ENCODE measurements at places on chromosomes 5 and 9.

GRCh38 chr9:105127863-105128220 is 116.6 kb upstream of the SLC44A1 start:
- no peak for DNase-seq

DNA sequence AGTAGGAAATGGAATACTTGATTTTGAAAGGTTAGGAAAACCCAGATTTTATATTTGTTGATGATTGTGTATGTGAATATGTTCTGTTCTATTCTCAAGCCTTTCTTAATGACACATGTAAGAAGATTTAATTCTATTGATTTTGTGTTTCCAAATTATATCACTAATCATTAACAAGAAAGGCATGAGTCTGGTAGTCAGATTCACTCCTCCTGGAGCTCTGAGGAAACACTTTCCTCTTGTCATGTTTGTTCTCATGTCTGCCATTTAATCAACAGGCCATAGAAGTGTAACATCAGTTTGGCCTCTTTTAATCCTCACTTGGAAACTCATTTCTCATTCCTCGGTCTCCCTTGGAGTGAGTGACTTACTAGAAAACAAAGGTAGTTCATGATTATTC is 40.6 kb upstream of the F2R start:
- no peak for DNase-seq

GRCh38 chr5:125232779-125233230 is 486.4 kb upstream of the ZNF608 start:
- no peak for DNase-seq

- no peak for DNase-seq
These were observed 419.1 kb downstream of the NR2F1-AS1 start for GRCh38 chr5:93161661-93162654.

GRCh38 chr5:88659529-88660263 is 223.3 kb downstream of the MEF2C start:
- DNase-seq, result no peak

- DNase-seq, result no peak
These were observed 99.3 kb upstream of the CDH18 start for GRCh38 chr5:20087299-20087698.

GRCh38 chr9:71302776-71303175 is 181.4 kb upstream of the TRPM3 start:
- no peak for DNase-seq

- peak; percentile 14 for DNase-seq
These were observed 6.1 kb upstream of the OTP start for GRCh38 chr5:77644371-77645157.

- no peak for DNase-seq
These were observed 199.7 kb downstream of the NNT start for GRCh38 chr5:43802651-43803050.

DNA sequence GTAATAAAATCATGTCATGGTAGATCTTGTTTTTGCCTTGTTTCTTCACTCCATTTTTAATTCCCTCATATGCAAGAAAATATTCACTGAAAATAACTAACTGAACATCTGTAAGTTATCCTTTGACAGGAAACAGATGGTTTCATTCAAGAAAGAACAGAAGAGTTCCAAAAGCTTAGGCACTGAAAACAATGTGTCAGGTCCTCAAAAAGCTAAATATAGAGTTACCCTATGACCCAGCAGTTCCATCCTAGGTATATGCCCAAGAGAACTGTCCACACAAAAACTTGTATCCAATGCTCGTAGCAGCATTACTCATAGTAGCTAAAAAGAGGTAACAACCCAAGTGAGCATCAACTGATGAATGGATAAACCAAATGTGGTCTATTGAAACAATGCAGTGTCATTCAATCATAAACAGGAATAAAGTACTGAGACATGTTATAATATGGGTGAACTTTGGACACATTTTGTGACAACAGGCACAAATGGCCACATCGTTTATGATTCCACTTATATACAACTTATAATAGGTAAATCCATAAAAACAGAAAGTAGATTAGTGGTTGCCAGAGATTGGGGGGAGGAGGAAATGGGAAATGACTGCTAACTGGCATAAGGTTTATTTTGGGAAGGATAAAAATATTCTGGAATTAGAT is 231.0 kb downstream of the FRMD3 start:
- DNase-seq, result no peak

- DNase-seq, result no peak
These were observed 10.3 kb downstream of the LPCAT1 start for GRCh38 chr5:1513326-1514026.

- DNase-seq, result no peak
These were observed 161.7 kb downstream of the OXCT1 start for GRCh38 chr5:41708604-41708940.

- no peak for DNase-seq
These were observed 19.9 kb downstream of the ELL2 start for GRCh38 chr5:95941756-95942155.

- DNase-seq, result no peak
These were observed 1.2 kb downstream of the PANK3 start for GRCh38 chr5:168578006-168578405.

DNA sequence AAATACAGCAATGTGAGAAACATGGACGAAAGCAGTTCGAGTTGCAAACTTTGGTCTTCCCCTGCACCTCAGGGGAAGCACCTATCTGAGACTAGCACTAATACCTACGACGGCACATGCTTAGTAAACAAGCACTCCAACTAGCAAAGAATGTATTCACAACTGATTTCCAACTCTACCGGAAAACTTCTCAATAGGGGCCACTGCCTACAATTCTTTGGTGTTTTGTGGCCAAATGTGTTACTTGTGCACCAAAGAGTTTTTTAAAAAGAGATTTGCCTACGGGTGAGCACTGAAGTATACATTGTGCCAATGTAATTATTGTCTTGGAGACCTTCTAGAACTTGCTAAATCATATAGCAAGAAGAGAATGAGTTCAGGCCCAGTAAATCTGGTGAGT is 12.2 kb downstream of the ENC1 start:
- no peak for DNase-seq

DNA sequence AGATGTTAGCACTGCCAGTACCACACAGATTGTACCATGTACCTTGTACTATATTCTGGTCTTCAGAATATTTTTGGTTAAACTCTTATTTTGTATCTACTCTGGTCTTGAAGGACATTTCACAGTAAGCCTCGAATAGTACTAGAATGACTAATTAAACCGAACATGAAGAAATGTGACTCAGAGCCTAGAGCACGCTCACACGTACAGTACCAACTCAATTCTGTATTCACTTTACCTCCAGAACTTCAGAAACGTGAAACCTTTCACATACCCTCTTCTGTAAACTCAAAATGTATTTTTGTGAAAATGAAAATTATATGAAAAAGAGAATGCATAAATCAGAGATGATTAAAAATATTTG is 112.8 kb downstream of the MVB12B start:
- no peak for DNase-seq

DNA sequence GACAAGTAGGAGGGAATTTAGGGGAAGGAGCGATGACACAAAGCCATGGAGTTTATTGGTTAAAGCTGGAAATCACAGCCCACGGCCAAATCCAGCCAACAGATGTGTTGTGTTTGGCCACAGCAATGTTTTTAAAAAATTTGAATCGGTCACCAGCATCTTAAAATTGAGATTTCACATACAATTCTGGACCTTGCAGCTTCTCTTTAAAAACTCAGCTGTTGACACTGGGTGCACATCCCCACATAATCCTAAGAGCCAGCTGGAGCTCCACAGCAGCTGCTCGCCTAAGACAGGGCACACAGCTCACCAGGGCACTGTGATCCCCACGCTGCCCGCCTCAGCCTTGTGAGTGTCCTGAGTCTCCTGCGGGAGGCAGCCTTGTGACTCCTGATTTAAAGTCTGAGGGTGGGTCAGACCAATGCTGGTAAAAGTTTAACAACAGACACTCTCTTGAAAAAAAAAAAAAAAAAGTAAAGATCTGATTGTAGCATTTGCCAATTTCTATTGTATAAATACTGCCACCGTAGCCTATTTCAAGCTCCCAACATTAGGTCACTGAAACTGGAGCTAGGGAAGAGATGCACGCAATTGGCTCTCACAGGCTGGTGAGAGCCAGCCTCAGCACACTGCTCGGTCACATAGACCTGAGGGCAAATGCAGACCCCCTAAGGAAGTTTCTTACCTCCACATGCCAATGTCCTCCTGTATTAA is 124.8 kb downstream of the HSD17B3 start:
- peak; percentile 2 for DNase-seq

DNA sequence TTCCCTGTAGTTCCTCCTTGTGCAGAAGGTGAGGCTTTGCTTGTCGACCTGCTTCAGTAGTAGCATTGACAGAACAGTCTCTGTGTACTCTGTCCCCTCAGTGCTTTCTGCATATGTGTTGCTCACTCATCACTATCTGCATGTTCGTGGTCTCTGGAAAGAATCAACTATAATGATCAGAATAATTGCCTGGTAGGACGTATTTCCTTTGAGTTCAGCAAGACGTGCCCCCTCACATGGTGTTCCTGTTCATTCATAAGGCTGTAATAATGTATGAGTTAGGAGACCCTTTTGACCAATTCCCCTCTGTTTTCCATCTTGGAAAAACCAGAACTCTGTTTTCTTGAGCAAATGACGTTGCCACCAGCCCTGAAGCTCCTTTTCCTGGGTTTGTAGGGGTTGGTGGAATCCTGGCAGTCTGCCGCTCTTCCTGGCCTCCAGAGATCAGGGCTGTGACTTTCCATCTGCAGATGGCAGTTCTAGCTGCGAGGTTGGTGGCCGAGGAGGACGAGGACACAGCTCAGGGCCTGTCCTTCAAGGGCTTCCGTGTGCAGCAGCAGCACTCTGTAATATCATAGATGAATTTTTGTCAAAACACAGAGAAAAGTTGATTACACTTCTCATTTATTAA is 61.9 kb downstream of the EXOSC2 start:
- no peak for DNase-seq

- DNase-seq, result no peak
These were observed 30.3 kb upstream of the STING1 start for GRCh38 chr5:139512786-139513390.

Measured in NCI-H1694 treated with DMSO at 0.1 percent for 48 hours (cell line).